ENCODE measurements at places on chromosomes 13 and 19. TPM values are rescaled to one million over a fixed set of nuclear protein-coding genes. Genes with fewer than 3 reads are reported as not detected.

TTYH1 gene
- polyA plus RNA-seq: 14.1 TPM

DNA sequence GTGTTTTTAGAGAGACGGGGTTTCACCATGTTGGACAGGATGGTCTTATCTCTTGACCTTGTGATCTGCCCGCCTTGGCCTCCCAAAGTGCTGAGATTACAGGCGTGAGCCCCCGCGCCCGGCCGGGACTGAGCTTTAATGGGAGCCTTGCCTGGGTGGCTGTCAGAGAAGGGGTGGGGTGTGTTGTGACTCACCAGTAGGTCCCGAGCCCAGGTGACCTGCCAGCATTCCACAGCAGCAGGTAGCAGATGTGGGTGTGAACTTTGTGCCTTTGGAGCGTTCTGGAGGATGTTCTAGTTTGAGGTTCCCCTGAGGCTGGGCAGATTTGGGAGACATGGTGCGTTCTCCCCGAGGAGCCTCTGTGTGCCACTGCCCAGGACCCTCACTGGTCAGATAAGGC lies 7.1 kb upstream of the EPN1 start:
- no peak for DNase-seq

- no peak for DNase-seq
Measured at GRCh38 chr19:13076320-13076719, 26.3 kb downstream of the LYL1 start.

FAM124A gene
- 5.3 TPM for polyA plus RNA-seq

DNA sequence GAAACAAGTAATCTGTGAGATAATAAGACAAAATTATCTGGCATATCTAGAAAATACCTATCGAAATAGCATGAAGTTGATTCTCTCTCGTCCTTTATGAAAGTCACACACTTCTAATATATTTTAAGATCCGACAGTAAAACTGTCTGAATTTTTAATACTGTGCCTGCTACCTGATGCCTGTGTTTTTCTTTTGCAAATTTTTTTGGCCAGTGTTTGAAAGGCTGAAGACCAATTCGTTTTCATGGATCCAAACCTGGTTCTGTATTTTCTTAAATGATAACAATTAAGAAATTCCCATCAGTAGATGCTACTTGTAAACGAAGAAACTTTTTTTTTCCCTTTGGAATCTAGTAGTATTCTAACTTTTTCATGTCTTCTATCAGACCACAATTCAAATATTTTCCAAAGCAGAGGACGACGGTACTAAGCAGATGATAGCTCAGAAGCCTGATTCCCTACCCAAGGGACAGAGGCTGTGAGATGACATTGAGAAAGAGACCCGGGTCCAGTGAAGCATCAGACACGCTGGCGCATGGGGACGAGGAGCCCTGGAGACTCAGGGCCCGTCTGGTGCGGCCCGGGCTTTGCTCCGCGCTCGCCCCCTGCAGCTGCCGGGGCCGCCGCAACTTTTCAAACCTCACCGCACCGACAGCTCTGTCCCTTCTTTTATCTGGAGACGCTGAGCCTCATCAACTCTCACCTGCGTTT lies 49.5 kb upstream of the PABPC3 start:
- DNase-seq: no peak

GRCh38 chr13:39970177-39970846 lies 314.9 kb downstream of the COG6 start:
- DNase-seq: no peak

GRCh38 chr19:4581666-4582553 lies 22.4 kb upstream of the SEMA6B start:
- no peak for DNase-seq

All from right renal pelvis (tissue), 4 donors.